ENCODE measurements at places on chromosomes 4 and X.

- no peak for DNase-seq
These were observed 1101.7 kb upstream of the INTU start for GRCh38 chr4:126530996-126531585.

DNA sequence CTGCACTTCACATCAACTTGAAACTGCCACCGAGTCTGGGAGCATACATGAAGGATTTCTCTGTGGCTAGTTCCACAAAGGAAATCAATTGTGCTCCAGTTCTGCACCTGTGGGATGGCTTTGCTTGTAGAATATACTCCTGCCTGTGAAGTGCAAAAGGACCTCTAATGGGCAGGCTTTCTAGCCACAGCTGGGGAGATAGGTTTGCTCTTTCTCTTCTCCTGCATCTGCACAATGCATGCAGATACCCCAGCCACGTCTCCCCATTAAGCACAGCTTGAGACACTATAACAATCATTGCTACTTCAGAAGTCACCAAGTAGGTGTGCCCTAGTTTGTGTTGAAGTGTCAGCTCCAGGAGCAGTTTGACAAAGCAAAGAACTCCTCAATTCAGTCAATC, 364.6 kb downstream of the ZIC3 start:
- DNase-seq = no peak

DNA sequence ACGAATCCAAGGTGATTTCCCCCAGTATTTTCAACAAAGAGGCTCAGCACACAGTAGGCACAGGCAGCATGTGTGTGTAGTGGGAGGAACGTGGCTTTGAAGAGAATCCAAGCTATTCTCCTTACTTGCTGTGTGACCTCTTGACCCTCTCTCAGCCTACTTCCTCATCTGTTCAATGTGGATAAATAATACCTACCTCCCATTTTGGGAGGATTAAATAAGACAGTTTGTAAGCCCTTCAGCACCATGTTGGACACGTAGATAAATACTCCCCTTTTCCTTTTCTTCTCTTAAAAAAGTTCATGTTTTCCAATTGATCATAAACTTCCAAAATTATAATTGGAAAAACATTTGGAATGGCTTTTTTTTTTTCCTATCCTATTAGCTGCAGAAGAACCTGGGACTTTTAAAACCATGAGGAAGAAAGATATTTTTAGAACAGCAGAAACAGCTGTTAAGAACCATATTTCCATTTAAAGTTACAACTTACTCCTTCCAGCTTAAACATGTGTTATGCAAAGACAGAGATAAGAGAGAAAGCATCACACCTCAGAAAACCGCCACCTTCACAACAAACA, 56.1 kb upstream of the TMEM131L start:
- no peak for DNase-seq

DNA sequence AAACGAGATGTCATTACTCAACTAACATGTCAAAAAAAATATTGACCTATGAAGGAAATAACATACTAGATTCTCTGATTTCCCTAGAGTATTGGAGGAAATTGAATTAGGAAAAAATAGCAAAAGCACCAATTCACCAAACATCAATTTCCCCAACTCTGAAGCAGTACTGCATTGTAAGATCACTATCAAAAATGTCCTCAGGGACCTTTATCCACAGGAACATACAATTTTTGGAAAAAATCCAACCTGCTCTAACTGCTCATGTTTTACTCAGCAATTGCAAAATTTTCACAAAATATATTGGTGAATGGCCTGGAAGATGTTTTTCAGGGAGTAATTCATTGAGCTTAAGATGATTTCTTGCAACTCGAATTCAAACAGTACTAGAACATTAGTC, 239.0 kb upstream of the GIMD1 start:
- DNase-seq = no peak

DNA sequence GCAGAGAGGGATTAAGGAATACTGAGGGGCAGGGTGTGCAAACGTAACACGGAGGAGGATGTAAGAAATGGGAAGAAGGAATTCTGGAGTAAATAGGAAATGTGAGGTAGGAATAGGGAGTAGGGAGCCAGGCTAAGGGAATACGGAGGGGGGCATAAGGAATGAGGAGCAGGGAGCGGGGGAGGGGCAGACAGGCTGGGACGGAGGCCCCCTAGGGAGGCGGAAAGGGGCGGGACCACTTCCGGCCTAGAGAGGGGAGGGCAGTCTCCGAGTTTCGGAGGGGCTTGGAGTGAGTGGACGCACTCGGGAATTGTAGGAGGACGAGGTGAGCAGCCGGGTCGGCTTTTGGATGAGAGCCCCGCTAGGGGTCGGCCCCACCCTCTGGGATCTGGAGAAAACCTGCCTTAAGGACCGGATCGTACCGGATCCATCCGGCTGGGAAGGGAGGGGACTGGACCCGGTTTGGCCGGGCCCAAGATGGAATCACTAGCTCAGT, 612 bp downstream of the MAGED2 start:
- DNase-seq = peak; percentile 80

DNA sequence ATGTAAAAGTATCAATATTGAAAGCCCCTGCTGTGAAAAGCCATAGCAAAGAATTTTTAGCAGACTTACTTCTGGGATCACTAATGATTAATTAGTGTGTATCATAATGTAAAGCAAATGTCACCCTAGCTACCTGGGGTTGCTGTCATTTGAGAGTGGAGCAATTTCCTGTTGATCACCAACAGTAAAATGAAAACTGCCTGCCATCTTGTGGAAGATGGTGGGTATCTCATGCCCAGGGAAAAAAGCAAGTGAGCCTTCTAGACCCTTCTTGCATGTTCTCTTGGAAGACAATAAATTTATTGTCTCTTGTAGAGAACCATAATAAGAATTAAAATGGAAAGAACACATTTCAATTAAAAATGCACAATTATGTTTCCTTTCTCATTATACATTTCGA, 360.2 kb downstream of the ZIC3 start:
- DNase-seq = no peak
